ENCODE measurements at places on chromosomes 12 and 14. TPM values are rescaled to one million over a fixed set of nuclear protein-coding genes. Genes with fewer than 3 reads are reported as not detected.

TAS2R31 gene
- total RNA-seq = 4.3 TPM

SLC6A13 gene
- 0.28 TPM for total RNA-seq

OR10AD1 gene
- not detected for total RNA-seq

GRCh38 chr14:37340353-37340752, 142.6 kb downstream of the MIPOL1 start:
- H3K4me1 ChIP-seq = no peaks in the 10 kb centered on the region
- no peak for DNase-seq
- no peaks in the 10 kb centered on the region for H3K36me3 ChIP-seq
- H3K27me3 ChIP-seq = no peaks in the 10 kb centered on the region

GRCh38 chr12:11412731-11413130, 17.4 kb upstream of the PRB2 start:
- no peaks in the 10 kb centered on the region for H3K36me3 ChIP-seq
- no peak for DNase-seq
- no peaks in the 10 kb centered on the region for H3K4me1 ChIP-seq
- H3K4me3 ChIP-seq = no peak overlapping the region
- H3K27ac ChIP-seq = no peak overlapping the region

AKAP5 gene
- total RNA-seq = 0.72 TPM

DNA sequence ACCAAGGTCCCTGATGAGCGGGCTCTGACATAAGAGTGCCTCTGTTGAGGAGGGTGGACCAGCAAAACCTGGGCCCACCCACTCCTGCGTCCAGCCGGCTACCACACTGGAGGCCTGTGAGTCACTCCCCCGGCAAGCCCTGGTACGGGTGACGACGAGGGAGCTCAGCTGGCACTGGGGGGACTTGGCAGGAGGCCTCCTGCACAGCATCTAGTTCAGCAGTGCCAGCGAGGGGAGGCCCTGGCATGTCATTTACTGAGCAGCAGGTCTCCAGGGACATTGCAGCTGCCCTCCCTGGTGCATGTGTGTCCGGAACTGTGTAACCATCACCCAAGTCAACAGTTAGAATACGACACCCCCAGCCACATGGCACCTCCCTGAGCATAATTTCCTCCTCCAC, 24.4 kb downstream of the CD9 start:
- no peaks in the 10 kb centered on the region for H3K36me3 ChIP-seq
- no peaks in the 10 kb centered on the region for H3K27me3 ChIP-seq
- no peak for DNase-seq
- no peak overlapping the region for H3K27ac ChIP-seq
- H3K4me3 ChIP-seq = no peak overlapping the region

DNA sequence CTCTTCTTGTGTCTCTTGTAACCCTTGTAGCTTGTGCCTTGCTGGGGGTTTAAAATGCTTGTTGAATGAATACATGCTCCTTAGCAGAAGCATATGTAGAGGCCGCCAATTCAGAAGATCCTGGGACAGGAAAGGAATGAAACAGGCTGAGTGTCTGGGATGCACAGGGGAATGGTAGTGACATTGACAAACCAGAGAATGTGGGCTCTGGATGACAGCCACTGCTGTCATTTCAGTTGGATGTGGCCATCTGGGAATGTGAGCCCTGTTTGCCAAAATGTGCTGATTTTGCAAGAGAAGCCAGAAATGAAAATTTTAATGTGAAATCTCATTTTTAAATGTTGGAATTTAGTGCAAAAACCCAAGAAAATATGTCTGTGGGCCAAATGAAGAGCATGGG, 136.8 kb downstream of the DACT1 start:
- DNase-seq = no peak
- H3K4me1 ChIP-seq = peaks cover 6% of the 10 kb centered on the region
- no peaks in the 10 kb centered on the region for H3K36me3 ChIP-seq
- H3K4me3 ChIP-seq = no peak overlapping the region

ABCC9 gene
- total RNA-seq = 5.6 TPM

GDF3 gene
- total RNA-seq = not detected

- H3K4me3 ChIP-seq = no peak overlapping the region
- H3K36me3 ChIP-seq = no peaks in the 10 kb centered on the region
- no peak for DNase-seq
- H3K27me3 ChIP-seq = no peaks in the 10 kb centered on the region
- no peak overlapping the region for H3K27ac ChIP-seq
- no peaks in the 10 kb centered on the region for H3K4me1 ChIP-seq
Observed at GRCh38 chr12:65266408-65266807, 12.1 kb upstream of the MSRB3 start.

OR4K15 gene
- total RNA-seq = not detected

DNA sequence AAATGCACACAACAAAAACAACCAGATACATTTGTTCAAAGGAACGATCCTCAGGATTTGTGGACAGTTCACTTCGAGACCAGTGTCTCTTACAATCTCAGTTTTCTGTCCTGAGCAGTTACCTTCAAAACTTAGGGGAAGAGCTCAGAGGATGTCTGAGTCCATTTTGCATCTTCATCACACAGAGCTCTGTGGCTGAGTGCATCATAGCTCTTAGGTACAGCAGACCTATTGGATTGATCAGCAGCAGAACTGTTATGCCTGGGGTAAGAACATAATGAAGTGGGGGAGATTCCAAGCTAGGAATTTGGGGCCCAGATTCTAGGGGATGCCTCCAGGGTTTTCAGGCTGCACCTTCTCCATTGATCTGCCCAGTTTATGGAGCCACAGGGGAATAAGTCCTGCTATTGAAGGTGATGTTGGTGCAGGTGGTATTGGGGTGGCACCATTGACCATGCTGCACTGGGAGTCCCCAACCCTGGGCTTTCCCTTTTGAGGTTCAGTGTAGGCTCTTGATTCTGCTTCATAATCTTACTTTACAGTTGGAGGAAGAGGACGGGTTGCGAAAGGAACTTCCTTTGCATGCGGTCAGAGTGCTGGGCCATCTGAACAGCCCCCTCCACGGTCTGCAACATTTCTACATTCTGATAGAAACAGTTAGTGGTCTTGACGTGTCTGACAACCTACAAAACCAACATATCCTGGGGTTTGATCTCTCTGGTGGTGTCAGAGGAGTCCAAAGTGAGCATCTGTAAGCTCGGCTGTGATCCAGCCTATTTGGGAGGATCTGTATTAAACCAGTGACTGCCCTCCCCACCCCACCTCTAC, 112.8 kb downstream of the CHST11 start:
- H3K27me3 ChIP-seq = peaks cover 7% of the 10 kb centered on the region
- H3K27ac ChIP-seq = no peak overlapping the region
- no peaks in the 10 kb centered on the region for H3K4me1 ChIP-seq
- H3K4me3 ChIP-seq = no peak overlapping the region
- no peaks in the 10 kb centered on the region for H3K36me3 ChIP-seq

GRCh38 chr14:96094211-96094610, 55.0 kb downstream of the C14orf132 start:
- no peak overlapping the region for H3K4me3 ChIP-seq
- H3K27me3 ChIP-seq = no peaks in the 10 kb centered on the region
- peaks cover 16% of the 10 kb centered on the region for H3K4me1 ChIP-seq
- peaks cover 4% of the 10 kb centered on the region for H3K36me3 ChIP-seq
- DNase-seq = no peak

GRCh38 chr12:12527820-12528296, 34.8 kb downstream of the DUSP16 start:
- no peak for DNase-seq
- H3K27me3 ChIP-seq = no peaks in the 10 kb centered on the region
- no peak overlapping the region for H3K27ac ChIP-seq
- H3K4me1 ChIP-seq = no peaks in the 10 kb centered on the region
- H3K4me3 ChIP-seq = no peak overlapping the region

GRCh38 chr12:88181881-88182280, 39.8 kb downstream of the TMTC3 start:
- H3K4me1 ChIP-seq = no peaks in the 10 kb centered on the region
- H3K27ac ChIP-seq = no peak overlapping the region

ERP27 gene
- not detected for total RNA-seq

DNA sequence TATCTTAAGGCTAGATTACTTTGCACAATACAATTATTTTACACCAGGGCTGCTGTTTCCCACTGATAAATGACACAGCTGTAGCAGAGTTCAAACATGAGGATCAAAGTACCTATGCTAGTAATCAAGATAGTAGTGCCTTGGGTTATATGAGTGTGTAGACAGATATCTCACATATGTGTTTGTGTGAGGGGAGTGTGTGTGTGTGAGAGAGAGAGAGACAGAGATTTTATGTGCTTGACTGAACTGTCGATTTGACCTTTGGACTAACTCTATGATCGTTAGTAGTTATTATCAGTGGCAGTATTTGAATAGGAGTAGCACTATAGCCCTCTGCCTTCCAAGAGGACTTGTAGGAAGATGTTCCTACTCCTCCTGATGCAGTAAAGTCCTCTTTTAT, 15.5 kb downstream of the PLEKHA5 start:
- no peak overlapping the region for H3K4me3 ChIP-seq
- H3K36me3 ChIP-seq = peaks cover 17% of the 10 kb centered on the region
- no peaks in the 10 kb centered on the region for H3K4me1 ChIP-seq
- DNase-seq = no peak

LMNTD1 gene
- total RNA-seq = 4.3 TPM

- no peaks in the 10 kb centered on the region for H3K27me3 ChIP-seq
- H3K4me3 ChIP-seq = peak overlapping the region; percentile 58
- no peak for DNase-seq
- H3K27ac ChIP-seq = peak overlapping the region; percentile 16
- H3K36me3 ChIP-seq = peaks cover 20% of the 10 kb centered on the region
- H3K4me1 ChIP-seq = peaks cover 29% of the 10 kb centered on the region
Observed at GRCh38 chr14:75429562-75429961, 1.7 kb downstream of the JDP2 start.

CLEC9A gene
- not detected for total RNA-seq

GRCh38 chr12:26195250-26195640, at the start of gene SSPN:
TSS of gene SSPN (plus strand) at chr12:26195573. CDS start at chr12:26195673, 100 bp downstream.
- peaks cover 2% of the 10 kb centered on the region for H3K4me1 ChIP-seq
- DNase-seq = peak; percentile 61
- H3K36me3 ChIP-seq = no peaks in the 10 kb centered on the region

DNA sequence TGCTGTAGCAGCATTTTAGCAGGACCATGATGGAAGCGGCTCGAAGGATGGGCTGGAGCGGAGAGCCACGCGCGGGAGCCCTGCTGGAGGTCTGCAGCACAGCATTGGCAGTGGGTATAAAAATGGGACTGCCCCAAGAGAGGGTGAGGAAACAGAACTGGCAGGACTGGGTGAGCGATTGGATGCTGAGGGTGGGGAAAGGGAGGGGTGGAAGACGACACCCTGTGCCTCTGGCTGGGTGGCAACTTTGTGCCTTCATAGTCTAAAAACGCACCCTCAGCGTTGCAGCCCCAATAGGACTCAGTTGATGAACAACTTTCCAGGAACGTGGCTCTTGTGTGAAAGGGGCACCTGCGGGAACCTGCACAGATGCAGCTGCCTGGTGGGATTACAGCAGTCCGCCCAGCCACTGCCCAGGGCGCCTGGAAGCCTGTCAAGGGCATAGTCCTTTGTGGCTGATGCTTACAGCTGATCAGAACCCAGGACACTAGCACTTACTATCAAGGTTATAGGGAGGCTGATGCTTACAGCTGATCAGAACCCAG, 73.0 kb downstream of the NINJ2 start:
- no peak overlapping the region for H3K27ac ChIP-seq
- H3K4me3 ChIP-seq = no peak overlapping the region
- H3K4me1 ChIP-seq = no peaks in the 10 kb centered on the region

GRCh38 chr12:88153959-88154358, 11.9 kb downstream of the TMTC3 start:
- no peak overlapping the region for H3K4me3 ChIP-seq
- H3K4me1 ChIP-seq = no peaks in the 10 kb centered on the region
- peak; percentile 70 for DNase-seq
- no peak overlapping the region for H3K27ac ChIP-seq
- H3K36me3 ChIP-seq = peaks cover 2% of the 10 kb centered on the region

- no peak overlapping the region for H3K4me3 ChIP-seq
- H3K36me3 ChIP-seq = no peaks in the 10 kb centered on the region
- DNase-seq = no peak
- H3K27ac ChIP-seq = no peak overlapping the region
- peaks cover 5% of the 10 kb centered on the region for H3K27me3 ChIP-seq
Observed at GRCh38 chr14:103925316-103925715, 2.9 kb upstream of the TDRD9 start.

GRCh38 chr12:92302041-92302829, 156.6 kb upstream of the BTG1 start:
- no peak for DNase-seq
- H3K4me1 ChIP-seq = peaks cover 7% of the 10 kb centered on the region
- H3K27me3 ChIP-seq = no peaks in the 10 kb centered on the region
- H3K36me3 ChIP-seq = no peaks in the 10 kb centered on the region
- H3K27ac ChIP-seq = no peak overlapping the region
